ENCODE measurements at places on chromosomes 4 and X. TPM values are rescaled to one million over a fixed set of nuclear protein-coding genes. Genes with fewer than 3 reads are reported as not detected.

The NWD2 gene
- polyA plus RNA-seq: 0.25 TPM

The TACR3 gene
- polyA plus RNA-seq: 2.2 TPM

The PARM1 gene
- 52.7 TPM for polyA plus RNA-seq

The SRPK3 gene
- polyA plus RNA-seq: 0.55 TPM

The ATP8A1 gene
- polyA plus RNA-seq: 33.6 TPM

The TET2 gene
- 22.7 TPM for polyA plus RNA-seq

The NMU gene
- 10.8 TPM for polyA plus RNA-seq

The SLC49A3 gene
- polyA plus RNA-seq: 2.5 TPM

The GLOD5 gene
- polyA plus RNA-seq: 1.1 TPM

The HTN3 gene
- polyA plus RNA-seq: not detected

The C4orf36 gene
- 2.6 TPM for polyA plus RNA-seq

The NDST4 gene
- 0.37 TPM for polyA plus RNA-seq

The HSFX1 gene
- polyA plus RNA-seq: 1.4 TPM

The KLB gene
- polyA plus RNA-seq: 0.16 TPM

The MAGEB17 gene
- polyA plus RNA-seq: not detected

The HTR2C gene
- 0.95 TPM for polyA plus RNA-seq

The NAP1L3 gene
- polyA plus RNA-seq: 16.2 TPM

The INTS6L gene
- 24.2 TPM for polyA plus RNA-seq

The MAGEA9B gene
- not detected for polyA plus RNA-seq

The SPANXN4 gene
- not detected for polyA plus RNA-seq

The MAPK10 gene
- 53.5 TPM for polyA plus RNA-seq

The QRFPR gene
- 0.97 TPM for polyA plus RNA-seq

The TLR1 gene
- polyA plus RNA-seq: 5.7 TPM

The ETDA gene
- not detected for polyA plus RNA-seq

The RIBC1 gene
- polyA plus RNA-seq: 5.0 TPM

The LANCL3 gene
- 0.11 TPM for polyA plus RNA-seq

The COL4A6 gene
- polyA plus RNA-seq: 16.0 TPM

The MANBA gene
- 21.9 TPM for polyA plus RNA-seq

The VCX2 gene
- not detected for polyA plus RNA-seq

The PAGE1 gene
- not detected for polyA plus RNA-seq

The SUPT20HL1 gene
- polyA plus RNA-seq: not detected

The HERC5 gene
- 7.0 TPM for polyA plus RNA-seq

The ERVMER34-1 gene
- polyA plus RNA-seq: 4.4 TPM

The CXorf49 gene
- not detected for polyA plus RNA-seq

The NPNT gene
- polyA plus RNA-seq: 217 TPM

The LEF1 gene
- polyA plus RNA-seq: 74.0 TPM

The H2BW2 gene
- polyA plus RNA-seq: 1.00 TPM

The FGFR3 gene
- 62.8 TPM for polyA plus RNA-seq

The SORBS2 gene
- 71.9 TPM for polyA plus RNA-seq

The PI4K2B gene
- 18.9 TPM for polyA plus RNA-seq

The CT45A10 gene
- not detected for polyA plus RNA-seq

The FABP2 gene
- 1.5 TPM for polyA plus RNA-seq

The TLR10 gene
- polyA plus RNA-seq: 0.87 TPM

Data from right renal cortex interstitium (tissue), 3 donors.